Left ventricle myocardium superior (tissue), 1 donor: ENCODE measurements at places on chromosomes 5 and 9. TPM values are rescaled to one million over a fixed set of nuclear protein-coding genes. Genes with fewer than 3 reads are reported as not detected.

- DNase-seq: no peak
These were observed 39.2 kb downstream of the DCAF10 start for GRCh38 chr9:37839496-37840461.

GRCh38 chr5:111507276-111507675, 5.1 kb downstream of the STARD4 start:
- DNase-seq: no peak

FOXD4L6 gene
- not detected for total RNA-seq

- DNase-seq: peak; percentile 55
These were observed 28.1 kb upstream of the AIF1L start for GRCh38 chr9:131068076-131068816.

GRCh38 chr5:174348311-174348981, 302.9 kb downstream of the NSG2 start:
- DNase-seq: no peak

GRCh38 chr9:28779243-28779642, 1206.0 kb upstream of the C9orf72 start:
- no peak for DNase-seq

DNA sequence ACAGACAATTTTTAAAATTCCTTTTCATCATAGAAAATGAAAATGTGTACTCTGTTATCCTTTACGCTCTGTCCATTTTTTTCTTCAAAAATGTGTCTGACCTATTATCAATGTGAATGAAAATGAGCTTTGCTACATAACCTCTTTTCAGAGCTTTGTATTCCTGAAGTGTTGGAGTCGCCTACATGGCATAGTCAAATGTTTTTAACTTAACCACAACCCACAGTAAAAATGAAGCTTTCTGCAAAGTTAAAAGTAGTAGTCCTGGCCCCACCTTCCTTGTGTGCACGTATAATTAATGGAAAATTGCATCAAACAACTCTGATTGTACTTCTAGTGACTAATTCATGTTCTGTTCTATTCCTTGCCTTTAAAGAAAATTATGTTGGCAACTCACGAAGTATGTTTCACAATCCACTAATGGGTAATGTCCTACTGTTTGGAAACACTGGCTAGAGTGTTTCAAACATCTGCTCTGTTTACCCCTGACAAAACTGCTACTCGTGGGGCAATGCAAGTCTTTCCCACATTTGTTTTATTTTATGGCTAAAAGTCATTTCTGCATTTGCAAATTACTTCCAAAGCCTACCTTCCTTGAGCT, 18.6 kb upstream of the PSAT1 start:
- DNase-seq: no peak

SLC6A19 gene
- total RNA-seq: not detected

GRCh38 chr5:138282920-138283742, 8.7 kb upstream of the GFRA3 start:
- peak; percentile 38 for DNase-seq

DNA sequence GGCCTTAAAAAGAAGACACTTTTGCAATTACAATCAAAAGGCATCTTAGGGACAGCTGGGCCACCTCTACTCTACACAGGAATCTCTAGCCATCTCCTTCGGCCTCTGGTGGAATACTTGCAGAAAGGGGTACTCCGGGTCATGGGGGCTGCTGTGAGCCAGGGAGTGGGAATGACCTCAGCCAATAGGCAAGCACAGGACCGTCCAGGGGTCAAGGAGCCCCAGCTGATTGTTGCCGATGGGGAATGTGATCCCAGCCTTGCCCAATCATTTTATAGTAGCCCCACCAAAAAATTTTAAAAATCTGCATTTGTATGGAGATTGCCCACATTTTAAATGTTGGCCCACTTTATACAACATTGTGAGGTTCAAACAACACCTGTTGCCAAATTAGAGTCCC, 16.9 kb upstream of the SLC36A3 start:
- DNase-seq: no peak

- no peak for DNase-seq
These were observed 1.8 kb upstream of the JADE2 start for GRCh38 chr5:134523543-134524271.

CARTPT gene
- total RNA-seq: not detected

TEX48 gene
- total RNA-seq: not detected

- no peak for DNase-seq
These were observed 13.5 kb downstream of the STX17 start for GRCh38 chr9:99919930-99920329.

DNA sequence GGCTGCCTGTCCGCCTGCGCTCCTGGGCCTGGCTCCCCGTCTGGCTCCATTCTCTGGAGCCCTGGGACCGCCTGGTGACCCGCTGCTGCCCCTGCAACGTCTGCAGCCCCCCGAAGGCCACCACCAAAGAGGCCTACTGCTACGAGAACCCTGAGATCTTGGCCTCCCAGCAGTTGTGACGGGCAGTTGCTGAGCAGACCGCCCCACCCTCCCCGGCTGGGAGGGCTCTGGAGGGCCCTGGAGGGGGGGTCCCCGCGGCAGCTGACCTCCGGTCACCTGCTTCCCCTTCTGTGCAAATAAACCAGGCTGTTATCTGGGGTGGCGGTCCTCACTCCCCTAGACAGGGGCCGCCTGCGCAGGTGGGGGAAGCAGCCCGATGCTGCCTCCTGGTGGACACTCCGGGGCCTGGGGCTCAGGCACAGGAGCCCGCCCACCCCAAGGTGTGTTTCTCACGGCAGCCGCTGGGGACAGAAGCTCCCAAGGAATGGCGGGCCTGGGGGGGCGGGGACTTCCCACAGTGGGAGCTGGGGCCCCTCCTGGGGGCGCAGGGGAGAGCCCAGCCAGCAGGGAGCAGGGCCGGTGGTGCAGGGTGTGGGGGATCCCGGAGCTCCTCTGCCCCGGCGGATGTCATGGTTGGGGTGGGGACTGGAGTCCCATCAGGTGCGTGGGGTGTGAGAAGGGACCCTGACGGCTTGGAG, 4.7 kb upstream of the TUBB4B start:
- peak; percentile 92 for DNase-seq

DNA sequence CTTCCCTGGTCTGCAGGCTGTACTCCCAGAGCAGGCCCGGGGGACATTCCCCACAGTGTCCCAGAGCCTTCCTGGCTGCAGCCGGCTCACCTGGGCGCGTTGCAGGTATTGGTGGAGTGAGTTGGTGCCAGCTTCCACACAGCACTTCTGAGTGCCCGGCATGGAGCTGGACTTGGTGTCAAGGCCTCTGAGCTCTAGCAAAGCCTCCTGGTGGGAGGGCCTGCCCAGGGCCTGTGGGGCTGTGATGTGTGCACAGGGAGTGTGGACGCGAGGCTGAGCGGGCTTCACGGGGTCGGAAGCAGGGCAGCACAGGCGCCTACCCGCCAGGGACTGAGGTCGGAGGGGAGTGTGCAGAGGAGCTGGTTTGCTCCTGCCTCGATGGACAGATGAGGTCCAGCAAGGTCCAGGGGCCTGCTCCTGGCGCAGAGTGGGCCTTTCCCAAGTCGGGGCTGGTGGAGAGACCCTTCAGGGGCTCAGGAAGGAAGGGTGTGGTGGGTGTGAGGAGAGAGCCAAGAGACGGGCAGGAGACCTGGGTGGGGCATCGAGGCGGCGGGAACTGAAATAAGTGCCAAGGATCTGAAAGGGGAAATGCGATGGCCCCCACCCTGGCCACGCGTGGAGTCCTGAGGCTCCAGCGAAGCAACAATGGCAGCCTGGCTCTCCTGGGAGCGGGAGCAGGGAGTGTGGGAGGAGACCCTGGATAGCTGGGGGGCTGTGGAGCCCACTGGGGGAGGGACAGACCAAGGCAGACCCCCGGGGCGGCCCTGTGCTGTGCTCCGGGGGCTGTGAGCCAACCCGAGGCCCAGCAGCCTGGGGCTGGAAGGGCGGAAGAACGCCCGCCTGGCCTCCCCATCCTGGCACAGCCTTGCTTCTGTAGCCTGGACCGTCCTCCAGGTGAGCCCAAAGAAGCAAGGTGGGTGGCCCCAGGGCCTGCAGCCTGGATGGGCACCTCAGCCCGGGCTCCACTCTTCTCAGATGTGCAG, 78.4 kb downstream of the RXRA start:
- no peak for DNase-seq

DNA sequence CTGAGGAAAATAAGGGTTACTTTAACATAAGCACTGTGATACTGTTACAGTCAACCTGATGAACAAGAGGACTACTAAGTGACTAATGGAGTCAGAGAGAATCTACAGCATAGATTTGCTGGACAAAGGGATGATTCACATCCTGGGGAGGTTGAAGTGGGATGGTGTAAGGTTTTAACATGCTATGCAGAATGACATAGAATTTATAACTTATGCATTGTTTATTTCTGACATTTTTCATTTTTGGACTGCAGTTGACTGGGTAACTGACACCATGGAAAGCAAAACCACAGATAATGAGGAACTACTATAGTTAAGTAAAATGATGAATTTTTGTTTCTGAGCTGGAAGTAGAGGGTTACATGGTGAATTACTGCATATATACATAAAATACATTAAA, 389.2 kb downstream of the MAT2B start:
- DNase-seq: no peak

STK32A gene
- 0.50 TPM for total RNA-seq

DNA sequence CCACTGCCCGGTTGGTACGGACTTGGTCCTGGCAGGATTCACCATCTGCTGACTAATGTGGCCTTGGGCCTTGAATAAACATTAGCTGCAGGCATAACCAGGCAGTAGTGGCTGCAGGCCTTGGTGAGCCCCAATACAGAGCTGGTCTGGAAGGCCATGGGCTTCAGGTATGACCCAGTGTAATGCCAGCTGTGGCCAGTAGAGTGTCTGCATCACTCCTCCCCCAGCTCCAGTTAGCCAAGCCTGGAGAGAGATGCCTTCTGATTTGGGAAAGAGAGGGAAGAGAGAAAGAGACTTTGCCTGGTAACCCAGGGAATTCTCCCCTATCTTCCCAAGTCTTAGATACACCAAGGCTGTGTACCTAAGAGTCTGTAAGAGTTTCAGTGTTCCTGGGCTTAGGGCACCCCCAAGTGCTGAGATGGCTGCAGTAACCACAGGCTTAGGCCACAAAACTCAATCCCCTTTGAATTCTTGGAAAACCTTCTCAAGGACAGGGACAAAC, 5.6 kb upstream of the C5 start:
- no peak for DNase-seq

- no peak for DNase-seq
These were observed 225.7 kb upstream of the KLF9 start for GRCh38 chr9:70639853-70640814.

DNA sequence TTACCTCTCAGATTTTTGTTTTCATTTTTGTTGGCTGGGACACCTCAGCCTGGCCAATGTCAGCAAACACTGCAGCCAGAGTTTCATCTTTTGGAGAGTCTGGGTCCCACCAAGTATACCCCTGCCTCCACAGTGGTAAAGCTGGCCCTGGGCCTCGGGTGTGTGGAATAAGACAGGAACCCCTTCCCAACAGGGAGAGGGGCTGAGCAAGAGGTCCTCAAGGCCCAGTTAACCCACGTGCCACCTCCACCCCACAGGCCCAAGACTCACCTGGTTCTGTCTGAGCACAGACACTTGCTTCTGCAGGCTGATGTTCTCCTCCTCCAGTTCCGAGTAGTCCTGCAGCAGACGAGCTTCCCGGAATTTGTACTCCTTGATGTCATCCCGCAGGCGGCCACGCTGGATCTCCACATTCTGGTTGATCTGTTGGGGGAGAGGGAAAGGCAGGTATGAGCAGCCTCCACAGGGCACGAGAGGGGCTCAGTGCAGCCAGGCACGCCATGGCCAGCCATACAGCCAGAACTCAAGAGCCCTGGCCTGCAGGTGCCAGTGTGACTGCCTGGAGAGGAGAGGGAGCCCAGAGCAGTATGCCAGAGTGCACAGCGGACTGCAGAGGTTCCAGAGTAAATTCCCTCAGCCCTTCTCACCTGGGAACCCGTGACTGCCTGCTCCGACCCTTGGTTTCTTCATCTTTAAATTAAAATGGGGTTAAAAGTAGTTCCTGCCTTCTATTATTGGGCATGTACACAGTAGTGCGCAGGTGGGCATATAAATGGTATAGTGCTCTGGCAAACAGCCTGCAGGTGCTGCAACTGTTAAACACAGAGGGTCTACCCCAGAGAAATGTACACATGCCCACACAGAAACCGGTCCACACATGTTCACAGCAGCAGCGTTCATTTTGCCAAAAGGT, 42.0 kb downstream of the BICD2 start:
- DNase-seq: no peak

- no peak for DNase-seq
These were observed 54.8 kb downstream of the MRPS27 start for GRCh38 chr5:72265032-72265877.

GRCh38 chr5:36605241-36605640, 1.2 kb upstream of the SLC1A3 start:
- DNase-seq: no peak

- no peak for DNase-seq
These were observed 72.2 kb downstream of the SIL1 start for GRCh38 chr5:139125991-139126390.

- DNase-seq: no peak
These were observed 138.6 kb downstream of the ERCC6L2 start for GRCh38 chr9:96014078-96014477.
